Activated T-helper 17 cell treated with anti-CD3 and anti-CD28 coated beads, Interleukin-2, amount 50 U/mL, for 72 hours (primary cell): ENCODE measurements at places on chromosomes 2 and 18.
A peak's percentile ranks its signal among the peaks of the same experiment; 100 is the strongest.

- no peak for ATAC-seq
- H3K36me3 ChIP-seq, result no peaks in the 10 kb centered on the region
- no peaks in the 10 kb centered on the region for H3K4me1 ChIP-seq
- no peak overlapping the region for H3K27ac ChIP-seq
- no peak overlapping the region for H3K4me3 ChIP-seq
- no peaks in the 10 kb centered on the region for H3K27me3 ChIP-seq
Observed at GRCh38 chr2:238224356-238225035, 15.3 kb downstream of the HES6 start.

GRCh38 chr2:216274194-216274840 is 98.0 kb downstream of the MARCHF4 start:
- peak; percentile 18 for ATAC-seq
- H3K36me3 ChIP-seq, result no peaks in the 10 kb centered on the region
- H3K27ac ChIP-seq, result no peak overlapping the region
- H3K4me3 ChIP-seq, result no peak overlapping the region
- H3K27me3 ChIP-seq, result peaks cover 3% of the 10 kb centered on the region

DNA sequence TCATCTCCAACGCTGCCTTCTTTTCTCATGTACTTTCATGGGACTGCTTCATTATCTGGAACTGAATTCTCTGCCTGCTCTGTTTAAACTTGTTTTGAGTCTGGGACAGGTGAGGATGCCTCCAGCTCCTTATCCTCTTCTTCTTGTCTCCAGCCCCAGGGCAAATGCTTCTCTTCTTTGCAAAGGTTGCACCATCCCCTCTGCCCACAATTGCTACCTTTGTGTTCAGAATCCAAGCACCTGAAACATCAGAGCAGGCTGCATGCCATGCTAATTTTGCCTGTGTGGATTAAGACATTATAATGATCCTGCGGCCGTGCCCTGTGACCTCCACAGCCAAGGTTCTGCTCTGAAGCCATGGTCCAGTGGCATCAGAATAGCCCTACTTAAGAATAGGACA is 309.5 kb downstream of the EPHA4 start:
- no peaks in the 10 kb centered on the region for H3K36me3 ChIP-seq
- H3K4me3 ChIP-seq, result no peak overlapping the region
- ATAC-seq, result no peak
- H3K4me1 ChIP-seq, result no peaks in the 10 kb centered on the region
- H3K27me3 ChIP-seq, result peaks cover 11% of the 10 kb centered on the region

DNA sequence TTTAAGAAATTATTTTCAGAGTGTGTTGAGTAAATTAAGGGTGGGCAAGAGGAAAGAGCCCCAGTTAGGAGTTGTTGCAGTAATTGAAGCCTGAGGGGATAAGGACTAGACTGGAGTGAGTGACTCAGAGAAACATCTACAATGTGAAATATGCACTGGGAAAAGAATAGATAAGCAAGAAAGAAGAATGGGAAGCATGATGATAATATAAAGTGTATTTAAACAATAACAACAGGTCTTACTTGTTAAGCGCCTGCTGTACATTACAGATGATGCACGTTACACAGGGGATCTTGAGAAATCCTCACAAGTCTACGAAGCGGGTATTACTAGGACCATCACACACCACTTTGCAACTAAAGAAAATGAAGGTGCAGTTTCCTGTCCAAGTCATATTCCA is 73.6 kb upstream of the STK17B start:
- no peaks in the 10 kb centered on the region for H3K27me3 ChIP-seq
- no peak overlapping the region for H3K27ac ChIP-seq
- no peak overlapping the region for H3K4me3 ChIP-seq
- H3K36me3 ChIP-seq, result peaks cover 15% of the 10 kb centered on the region
- H3K4me1 ChIP-seq, result peaks cover 45% of the 10 kb centered on the region

DNA sequence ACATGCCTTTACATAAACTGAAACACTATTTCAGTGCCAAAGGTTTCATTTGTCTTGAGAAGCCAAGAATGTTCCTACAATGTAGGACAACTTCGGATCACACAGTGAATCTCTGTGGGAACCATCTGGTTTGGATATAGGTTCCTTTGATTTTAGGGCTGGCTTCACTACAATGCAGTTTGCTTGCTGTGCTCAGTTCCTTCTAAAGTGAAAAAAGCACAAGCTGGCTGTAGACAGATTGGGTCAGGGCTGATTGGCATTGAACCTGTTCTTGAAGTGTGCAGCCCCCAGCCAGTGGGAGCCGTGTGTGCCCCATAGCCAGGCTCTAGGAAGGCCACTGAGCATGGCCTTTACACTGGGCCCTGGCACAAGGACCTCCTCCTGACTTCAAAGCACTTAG is 167.9 kb upstream of the HNRNPA3 start:
- no peak overlapping the region for H3K4me3 ChIP-seq
- H3K27me3 ChIP-seq, result peaks cover 17% of the 10 kb centered on the region
- no peak overlapping the region for H3K27ac ChIP-seq
- H3K4me1 ChIP-seq, result no peaks in the 10 kb centered on the region
- H3K36me3 ChIP-seq, result no peaks in the 10 kb centered on the region

GRCh38 chr18:34528177-34528576 is 181.9 kb upstream of the DTNA start:
- H3K4me1 ChIP-seq, result no peaks in the 10 kb centered on the region
- no peak for ATAC-seq
- H3K27me3 ChIP-seq, result no peaks in the 10 kb centered on the region
- no peak overlapping the region for H3K27ac ChIP-seq
- no peaks in the 10 kb centered on the region for H3K36me3 ChIP-seq

- no peak overlapping the region for H3K4me3 ChIP-seq
- H3K27ac ChIP-seq, result no peak overlapping the region
- no peaks in the 10 kb centered on the region for H3K36me3 ChIP-seq
- ATAC-seq, result no peak
- H3K4me1 ChIP-seq, result no peaks in the 10 kb centered on the region
Observed at GRCh38 chr2:133836691-133837345, 268.6 kb upstream of the NCKAP5 start.

DNA sequence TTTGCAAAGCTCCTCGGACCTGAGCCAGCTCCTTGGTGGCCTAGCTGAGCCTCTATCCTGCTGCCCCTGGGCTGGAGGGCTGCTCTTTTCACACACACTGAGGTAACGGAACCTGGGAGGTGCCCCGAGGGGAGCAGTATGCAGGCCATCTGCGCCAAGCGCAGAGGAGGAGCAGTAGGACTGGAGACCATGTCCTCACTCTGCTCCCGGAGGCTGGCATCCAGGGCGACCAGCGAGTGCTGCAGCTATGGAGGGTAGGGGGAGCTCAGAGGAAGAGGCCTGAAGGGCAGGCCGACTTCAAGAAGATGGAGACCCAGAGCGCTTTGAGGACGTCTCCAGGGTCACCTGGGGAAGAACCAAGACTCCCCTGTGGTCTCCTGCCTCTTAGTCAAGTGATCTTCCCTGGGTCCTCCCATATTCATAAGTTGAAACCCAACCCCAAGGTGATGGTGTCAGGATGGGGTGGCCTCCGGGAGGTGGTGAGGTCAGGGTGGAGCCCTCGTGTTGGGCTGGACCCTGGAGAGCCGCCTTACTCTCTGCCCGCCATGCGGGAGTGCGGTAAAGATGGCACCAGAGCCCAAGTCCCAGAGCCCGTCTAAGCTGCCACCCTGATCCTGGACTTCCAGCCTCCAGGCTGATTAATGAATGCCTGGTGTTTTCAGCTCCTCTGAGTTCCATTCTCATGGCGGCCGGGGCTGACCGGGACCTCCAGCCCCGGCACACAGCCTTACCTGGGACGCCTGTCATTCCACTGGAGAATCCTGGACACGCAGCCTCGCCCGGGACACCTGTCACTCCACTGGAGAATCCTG is 160.7 kb downstream of the NDUFA10 start:
- peaks cover 15% of the 10 kb centered on the region for H3K4me1 ChIP-seq
- H3K27ac ChIP-seq, result no peak overlapping the region
- H3K27me3 ChIP-seq, result no peaks in the 10 kb centered on the region
- no peak for ATAC-seq
- no peaks in the 10 kb centered on the region for H3K36me3 ChIP-seq

GRCh38 chr18:62420513-62421209 is 95.6 kb downstream of the TNFRSF11A start:
- peaks cover 36% of the 10 kb centered on the region for H3K4me1 ChIP-seq
- H3K27me3 ChIP-seq, result no peaks in the 10 kb centered on the region
- peak overlapping the region; percentile 98 for H3K27ac ChIP-seq
- peak; percentile 91 for ATAC-seq
- H3K4me3 ChIP-seq, result peak overlapping the region; percentile 75
- no peaks in the 10 kb centered on the region for H3K36me3 ChIP-seq

DNA sequence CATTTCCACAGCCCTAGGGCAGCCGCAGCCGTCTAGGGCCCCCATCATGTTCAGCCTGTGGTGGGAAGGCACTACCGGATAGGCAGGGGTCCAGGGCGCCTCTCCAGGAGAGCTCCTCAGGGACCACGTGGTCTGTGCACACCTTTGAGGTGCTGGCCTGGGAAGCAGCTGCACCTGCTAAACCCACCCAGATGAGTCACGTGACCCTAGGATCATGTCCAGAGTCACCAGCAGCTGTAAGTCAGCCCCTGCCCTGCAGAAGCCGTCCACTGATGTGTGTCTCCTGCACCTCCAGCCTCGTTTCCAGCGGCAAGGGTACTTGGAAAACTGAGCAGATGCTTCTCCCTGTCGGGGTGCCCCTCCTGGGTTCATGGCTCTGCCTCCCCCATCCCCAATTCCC is 682.6 kb upstream of the SALL3 start:
- no peak overlapping the region for H3K4me3 ChIP-seq
- ATAC-seq, result no peak
- no peak overlapping the region for H3K27ac ChIP-seq
- H3K4me1 ChIP-seq, result no peaks in the 10 kb centered on the region
- H3K36me3 ChIP-seq, result no peaks in the 10 kb centered on the region

DNA sequence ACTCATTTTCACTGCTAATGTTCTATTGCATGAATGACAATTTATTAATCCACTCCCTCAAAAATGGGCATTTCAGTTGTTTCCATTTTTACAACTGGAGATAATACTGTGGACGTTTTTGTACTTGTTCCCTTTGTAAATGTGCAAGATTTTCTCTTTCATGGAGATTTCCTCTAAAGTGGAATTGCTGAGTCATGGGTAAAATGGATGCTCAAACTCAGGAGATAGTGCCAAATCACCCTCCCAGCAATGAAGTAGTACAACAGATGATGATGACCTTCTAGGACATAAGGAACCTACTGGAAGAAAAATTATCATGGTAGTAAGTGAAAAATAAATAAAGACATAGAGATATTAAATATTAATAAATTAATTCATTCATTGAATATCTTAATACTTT is 460.8 kb upstream of the CHST9 start:
- no peak for ATAC-seq
- H3K4me1 ChIP-seq, result no peaks in the 10 kb centered on the region
- no peaks in the 10 kb centered on the region for H3K36me3 ChIP-seq
- no peaks in the 10 kb centered on the region for H3K27me3 ChIP-seq

- H3K36me3 ChIP-seq, result peaks cover 85% of the 10 kb centered on the region
- H3K27ac ChIP-seq, result peak overlapping the region; percentile 90
- H3K4me1 ChIP-seq, result peaks cover 18% of the 10 kb centered on the region
- peak overlapping the region; percentile 76 for H3K4me3 ChIP-seq
Observed at GRCh38 chr2:54634564-54635511, 88.6 kb upstream of the EML6 start.

GRCh38 chr18:12336887-12337286 is 28.8 kb downstream of the TUBB6 start:
- no peak for ATAC-seq
- peaks cover 78% of the 10 kb centered on the region for H3K36me3 ChIP-seq
- H3K27ac ChIP-seq, result no peak overlapping the region

DNA sequence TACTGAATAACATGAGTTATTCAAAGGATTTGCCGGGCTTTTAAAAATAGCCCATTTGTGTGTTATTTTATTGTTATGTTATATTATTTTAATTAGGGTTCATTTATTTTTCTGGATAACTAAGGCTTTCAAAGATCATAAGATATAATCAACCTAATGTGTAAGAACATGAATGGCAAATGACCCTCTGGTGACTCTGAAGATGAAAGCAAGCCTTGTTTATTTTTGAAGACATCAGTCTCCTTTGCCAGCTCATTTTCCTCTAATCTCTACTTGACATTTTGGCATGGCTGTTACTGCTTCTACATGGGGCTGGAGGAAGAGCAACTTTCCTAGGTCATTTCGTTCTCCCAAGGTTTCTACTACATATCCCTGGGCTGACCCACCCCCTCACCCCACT is 10.6 kb downstream of the FAP start:
- no peaks in the 10 kb centered on the region for H3K4me1 ChIP-seq
- no peak overlapping the region for H3K27ac ChIP-seq
- H3K27me3 ChIP-seq, result peaks cover 13% of the 10 kb centered on the region
- no peak for ATAC-seq
- H3K36me3 ChIP-seq, result no peaks in the 10 kb centered on the region

DNA sequence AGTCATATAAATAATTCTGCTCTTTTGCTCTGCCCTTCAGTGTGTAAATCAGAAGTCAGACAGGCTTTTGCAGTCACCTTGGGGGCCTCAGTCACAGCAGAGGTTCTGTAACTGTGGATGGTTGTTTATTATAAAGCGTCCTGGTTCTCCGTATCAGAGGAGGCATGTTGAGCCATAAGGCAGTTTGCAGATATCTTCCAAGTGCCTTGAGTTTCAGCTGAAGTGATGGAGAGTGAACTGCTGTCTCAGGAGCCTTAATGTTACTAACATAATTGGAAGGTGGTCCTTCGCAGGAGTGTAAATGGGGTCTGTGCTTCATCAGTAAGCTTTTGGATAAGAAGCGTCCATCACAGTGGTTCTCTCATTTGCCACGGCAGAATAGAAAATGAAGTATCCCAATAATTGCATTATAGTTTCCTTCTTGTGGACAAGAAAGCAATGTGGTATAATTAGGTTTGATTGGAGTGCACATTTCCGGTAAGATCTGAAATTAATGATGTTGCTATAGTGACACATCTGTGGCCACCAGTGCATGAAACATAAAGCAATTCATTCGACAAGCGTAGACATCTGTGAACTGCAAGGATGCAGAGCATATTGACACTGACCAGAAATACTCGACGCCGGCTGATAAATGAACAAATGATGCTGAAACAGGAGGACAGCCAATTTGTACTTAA is 112.5 kb upstream of the NFATC1 start:
- no peak overlapping the region for H3K27ac ChIP-seq
- ATAC-seq, result no peak
- H3K4me1 ChIP-seq, result no peaks in the 10 kb centered on the region
- H3K27me3 ChIP-seq, result no peaks in the 10 kb centered on the region

GRCh38 chr2:22521620-22522019 is 863.4 kb upstream of the KLHL29 start:
- no peaks in the 10 kb centered on the region for H3K4me1 ChIP-seq
- H3K27ac ChIP-seq, result no peak overlapping the region
- no peak overlapping the region for H3K4me3 ChIP-seq
- no peaks in the 10 kb centered on the region for H3K36me3 ChIP-seq
- no peaks in the 10 kb centered on the region for H3K27me3 ChIP-seq
- no peak for ATAC-seq

- H3K36me3 ChIP-seq, result no peaks in the 10 kb centered on the region
- H3K4me1 ChIP-seq, result peaks cover 6% of the 10 kb centered on the region
- peaks cover 25% of the 10 kb centered on the region for H3K27me3 ChIP-seq
- no peak for ATAC-seq
- no peak overlapping the region for H3K27ac ChIP-seq
Observed at GRCh38 chr18:48137374-48138081, 207.1 kb upstream of the SMAD2 start.
